Heart left ventricle (tissue), 16 donors: ENCODE measurements at places on chromosomes 6 and 20. TPM values are rescaled to one million over a fixed set of nuclear protein-coding genes. Genes with fewer than 3 reads are reported as not detected.

The PPIL6 gene
- 3.7 TPM for total RNA-seq

The SOD2 gene
- 772 TPM for total RNA-seq

The GJA1 gene
- total RNA-seq = 358 TPM

The COL20A1 gene
- total RNA-seq = not detected

The BMP2 gene
- total RNA-seq = 0.72 TPM

The COL19A1 gene
- 1.9 TPM for total RNA-seq

The MYH7B gene
- 88.2 TPM for total RNA-seq

The RHAG gene
- total RNA-seq = 0.44 TPM

The NKX2-2 gene
- not detected for total RNA-seq

The PLG gene
- total RNA-seq = not detected

The LBP gene
- total RNA-seq = not detected

The KCNB1 gene
- total RNA-seq = 1.3 TPM

The LTA gene
- total RNA-seq = not detected

The NR2E1 gene
- total RNA-seq = not detected

The GHRH gene
- not detected for total RNA-seq

The FOXA2 gene
- total RNA-seq = not detected

The PLN gene
- 2,172 TPM for total RNA-seq

The RSPO3 gene
- 0.31 TPM for total RNA-seq

The PRKN gene
- total RNA-seq = 20.8 TPM

The ECI2 gene
- total RNA-seq = 145 TPM

The PM20D2 gene
- total RNA-seq = 10.4 TPM

The COL21A1 gene
- total RNA-seq = 91.2 TPM
